Astrocyte (in vitro differentiated cells and primary cell): ENCODE measurements at places on chromosomes 5 and 9. TPM values are rescaled to one million over a fixed set of nuclear protein-coding genes. Genes with fewer than 3 reads are reported as not detected.

- H3K36me3 ChIP-seq = no peaks in the 10 kb centered on the region
- DNase-seq = no peak
- no peaks in the 10 kb centered on the region for H3K27me3 ChIP-seq
- H3K27ac ChIP-seq = no peak overlapping the region
Observed at GRCh38 chr9:6818292-6818922, 60.6 kb downstream of the KDM4C start.

GRCh38 chr5:89584339-89584956 lies 701.5 kb upstream of the MEF2C start:
- H3K4me1 ChIP-seq = no peaks in the 10 kb centered on the region
- H3K27me3 ChIP-seq = no peaks in the 10 kb centered on the region
- no peak overlapping the region for H3K27ac ChIP-seq
- peak; percentile 87 for DNase-seq

DNA sequence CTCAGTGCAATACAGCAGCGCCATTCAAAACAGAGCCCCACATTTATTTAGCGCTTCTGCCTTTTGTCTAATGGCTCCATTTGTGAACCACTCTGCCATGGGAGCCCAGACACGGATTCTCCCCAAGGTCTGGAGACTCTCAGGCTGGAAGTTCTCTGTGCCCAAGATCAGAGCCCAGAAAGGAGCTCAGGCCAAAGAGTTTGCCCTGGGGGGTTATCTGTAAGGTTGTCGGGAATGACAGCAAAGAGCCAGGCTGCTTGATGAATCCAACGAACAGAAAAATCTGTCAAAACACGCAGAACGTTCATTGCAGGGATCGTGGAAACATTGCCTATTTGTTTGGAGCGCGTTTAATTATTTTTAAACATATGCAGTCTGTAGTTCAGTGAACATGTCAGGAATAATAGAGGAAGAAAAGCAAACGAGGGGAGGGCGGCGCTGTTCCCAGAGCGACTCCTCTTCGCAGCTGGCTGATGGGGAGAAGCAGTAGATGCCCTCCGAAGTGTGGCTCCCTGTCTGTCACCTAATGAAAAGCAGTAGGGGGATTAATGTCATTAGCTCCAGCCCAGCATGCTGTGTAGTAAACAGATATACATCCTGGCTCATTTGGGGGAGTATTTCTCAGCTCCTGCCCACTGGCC lies 464.9 kb upstream of the MPDZ start:
- DNase-seq = no peak
- H3K27me3 ChIP-seq = no peaks in the 10 kb centered on the region
- no peak overlapping the region for H3K4me3 ChIP-seq
- no peak overlapping the region for H3K27ac ChIP-seq
- H3K36me3 ChIP-seq = no peaks in the 10 kb centered on the region

GRCh38 chr5:14342306-14342705 lies 199.2 kb downstream of the TRIO start:
- H3K27ac ChIP-seq = no peak overlapping the region
- H3K4me1 ChIP-seq = peaks cover 26% of the 10 kb centered on the region
- no peaks in the 10 kb centered on the region for H3K27me3 ChIP-seq
- peaks cover 60% of the 10 kb centered on the region for H3K36me3 ChIP-seq
- no peak for DNase-seq
- H3K4me3 ChIP-seq = no peak overlapping the region

Gene EMB
- total RNA-seq = 19.8 and 25.7 TPM in 2 replicates

Gene CRB2
- 2.4 and 2.5 TPM in 2 replicates for total RNA-seq

Gene MLANA
- total RNA-seq = not detected in 2 replicates

Gene PLK2
- 260 and 368 TPM in 2 replicates for total RNA-seq

Gene BARHL1
- total RNA-seq = not detected in 2 replicates

Gene PCDHGB5
- total RNA-seq = 1.1 and 2.1 TPM in 2 replicates

Gene CPLANE1
- 21.4 and 21.8 TPM in 2 replicates for total RNA-seq

Gene RETREG1
- total RNA-seq = 0.98 and 1.5 TPM in 2 replicates

Gene ANKDD1B
- total RNA-seq = 0.41 and 0.59 TPM in 2 replicates

DNA sequence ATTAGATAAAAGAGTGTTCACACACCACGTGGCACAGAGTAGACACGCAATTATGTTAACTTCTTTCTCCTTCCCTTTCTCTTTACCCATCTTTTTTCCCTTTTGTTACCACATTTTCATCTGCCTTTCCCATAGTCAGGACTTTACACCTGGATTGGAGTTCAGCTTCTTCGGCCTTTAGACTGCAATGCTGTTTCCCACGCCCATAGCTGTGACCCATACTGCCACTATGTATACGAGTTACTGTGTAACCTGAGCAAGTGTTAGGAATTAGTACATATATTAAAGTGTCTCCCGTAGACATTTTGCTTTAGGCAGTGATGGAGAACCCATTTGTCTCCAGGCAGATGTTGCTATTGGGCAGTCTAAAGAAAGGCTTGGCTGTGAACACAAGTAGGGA lies 143.6 kb upstream of the SLC28A3 start:
- H3K4me3 ChIP-seq = no peak overlapping the region
- H3K36me3 ChIP-seq = no peaks in the 10 kb centered on the region
- H3K27me3 ChIP-seq = no peaks in the 10 kb centered on the region
- H3K4me1 ChIP-seq = no peaks in the 10 kb centered on the region
- no peak overlapping the region for H3K27ac ChIP-seq

GRCh38 chr5:96651948-96652753 lies 10.0 kb upstream of the CAST start:
- H3K36me3 ChIP-seq = no peaks in the 10 kb centered on the region
- H3K4me1 ChIP-seq = peaks cover 29% of the 10 kb centered on the region
- H3K4me3 ChIP-seq = no peak overlapping the region
- H3K27ac ChIP-seq = no peak overlapping the region

GRCh38 chr9:92948038-92948534 lies 763 bp downstream of the FGD3 start:
- H3K27me3 ChIP-seq = peaks cover 13% of the 10 kb centered on the region
- H3K36me3 ChIP-seq = no peaks in the 10 kb centered on the region
- H3K4me3 ChIP-seq = no peak overlapping the region
- no peak overlapping the region for H3K27ac ChIP-seq

Gene ZNF169
- total RNA-seq = 3.7 and 4.1 TPM in 2 replicates

DNA sequence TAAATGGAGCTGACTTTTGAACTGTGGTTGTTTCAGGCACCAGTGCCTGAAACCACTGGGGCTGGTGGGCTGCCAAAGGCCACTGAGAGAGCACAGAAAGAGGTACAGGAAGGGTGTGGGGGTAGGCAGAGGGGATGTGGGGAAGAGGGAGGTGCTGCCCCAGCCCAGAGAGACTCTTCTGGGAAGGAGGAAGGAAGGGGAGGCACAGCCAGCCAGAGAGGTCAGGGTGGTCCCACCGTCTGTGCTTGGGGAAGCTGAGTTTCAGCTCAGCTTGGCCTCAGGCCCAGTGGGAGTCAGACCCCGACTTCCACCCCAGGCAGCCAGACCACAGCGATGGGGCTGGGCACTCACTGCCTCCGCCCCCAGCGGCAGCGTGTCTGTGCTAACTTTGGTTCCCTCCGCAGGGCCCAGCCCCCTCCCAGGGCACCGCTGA lies 8.6 kb upstream of the PHYKPL start:
- no peak overlapping the region for H3K27ac ChIP-seq
- no peaks in the 10 kb centered on the region for H3K36me3 ChIP-seq
- H3K4me1 ChIP-seq = no peaks in the 10 kb centered on the region
- no peaks in the 10 kb centered on the region for H3K27me3 ChIP-seq
- no peak for DNase-seq
- no peak overlapping the region for H3K4me3 ChIP-seq

Gene CENPH
- 4.9 and 5.0 TPM in 2 replicates for total RNA-seq

GRCh38 chr5:134490255-134490924 lies 35.1 kb upstream of the JADE2 start:
- no peaks in the 10 kb centered on the region for H3K4me1 ChIP-seq
- H3K4me3 ChIP-seq = no peak overlapping the region
- H3K27me3 ChIP-seq = peaks cover 8% of the 10 kb centered on the region
- no peak overlapping the region for H3K27ac ChIP-seq
- DNase-seq = no peak

Gene ZDHHC11B
- total RNA-seq = 0.23 and 0.29 TPM in 2 replicates

- no peaks in the 10 kb centered on the region for H3K36me3 ChIP-seq
- no peak overlapping the region for H3K27ac ChIP-seq
- peaks cover 3% of the 10 kb centered on the region for H3K27me3 ChIP-seq
- no peaks in the 10 kb centered on the region for H3K4me1 ChIP-seq
- DNase-seq = no peak
Observed at GRCh38 chr5:122195802-122196394, 66.6 kb downstream of the ZNF474 start.

Gene GABRA6
- total RNA-seq = not detected in 2 replicates

DNA sequence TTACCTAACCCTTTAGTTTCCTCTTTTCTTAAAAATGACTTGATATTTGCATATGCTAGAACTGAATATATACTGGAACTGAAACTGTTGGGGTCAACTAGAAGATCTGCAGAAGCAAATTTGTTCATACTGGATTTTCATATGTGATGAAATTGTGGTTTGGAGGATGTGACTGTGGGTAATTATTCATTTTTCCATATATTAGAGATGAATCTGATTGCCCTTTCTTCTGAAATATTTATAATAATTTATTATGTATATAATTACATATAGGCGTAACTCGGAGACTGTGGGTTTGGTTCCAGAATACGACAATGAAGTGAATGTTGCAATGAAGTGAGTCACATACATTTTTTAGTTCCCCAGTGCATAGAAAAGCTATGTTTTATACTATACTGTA lies 149.1 kb downstream of the ATP10B start:
- no peak for DNase-seq
- H3K4me3 ChIP-seq = no peak overlapping the region
- H3K4me1 ChIP-seq = no peaks in the 10 kb centered on the region

DNA sequence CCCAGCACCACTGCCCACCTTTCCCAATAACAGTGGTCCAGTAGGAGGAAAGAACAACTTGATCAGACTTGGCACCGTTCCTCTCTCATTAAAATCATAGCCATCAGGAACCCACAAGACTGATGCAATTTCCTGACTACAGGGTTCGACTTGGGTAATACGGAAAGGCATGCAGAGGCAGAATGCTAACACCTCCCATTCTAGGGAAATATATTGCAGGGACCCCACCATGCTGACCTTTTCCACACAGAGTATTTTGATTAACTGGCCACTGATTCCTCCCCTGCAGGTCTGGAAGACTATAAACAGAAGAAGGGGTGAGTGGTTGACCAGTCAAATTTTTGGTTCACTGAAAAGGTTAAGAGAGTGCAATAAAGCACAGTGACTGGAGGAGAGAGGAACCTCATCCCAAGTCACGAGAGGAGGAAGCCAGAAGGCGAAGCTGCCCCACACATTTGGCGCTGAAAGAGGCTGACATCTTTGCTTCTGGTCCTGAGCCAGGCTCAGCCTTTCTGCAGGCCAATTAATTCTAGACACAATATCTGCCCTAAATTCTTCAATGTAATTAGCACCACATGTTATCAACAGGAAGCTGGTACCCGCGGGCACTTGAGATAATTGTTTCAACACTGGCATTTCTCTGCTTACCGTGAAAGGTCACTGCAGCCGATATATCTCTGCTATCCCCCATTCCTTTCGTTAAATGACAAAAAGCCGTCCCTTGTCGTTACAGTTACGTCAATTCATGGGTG lies 64.7 kb upstream of the SPOCK1 start:
- H3K27me3 ChIP-seq = no peaks in the 10 kb centered on the region
- DNase-seq = peak; percentile 97
- peak overlapping the region; percentile 34 for H3K27ac ChIP-seq
- H3K36me3 ChIP-seq = no peaks in the 10 kb centered on the region
- H3K4me1 ChIP-seq = peaks cover 49% of the 10 kb centered on the region

- peaks cover 19% of the 10 kb centered on the region for H3K36me3 ChIP-seq
- H3K27ac ChIP-seq = no peak overlapping the region
- no peak overlapping the region for H3K4me3 ChIP-seq
- no peak for DNase-seq
- H3K27me3 ChIP-seq = no peaks in the 10 kb centered on the region
- H3K4me1 ChIP-seq = no peaks in the 10 kb centered on the region
Observed at GRCh38 chr9:111917201-111917600, 20.6 kb downstream of the UGCG start.

Gene DAB2IP
- 41.4 and 41.7 TPM in 2 replicates for total RNA-seq

DNA sequence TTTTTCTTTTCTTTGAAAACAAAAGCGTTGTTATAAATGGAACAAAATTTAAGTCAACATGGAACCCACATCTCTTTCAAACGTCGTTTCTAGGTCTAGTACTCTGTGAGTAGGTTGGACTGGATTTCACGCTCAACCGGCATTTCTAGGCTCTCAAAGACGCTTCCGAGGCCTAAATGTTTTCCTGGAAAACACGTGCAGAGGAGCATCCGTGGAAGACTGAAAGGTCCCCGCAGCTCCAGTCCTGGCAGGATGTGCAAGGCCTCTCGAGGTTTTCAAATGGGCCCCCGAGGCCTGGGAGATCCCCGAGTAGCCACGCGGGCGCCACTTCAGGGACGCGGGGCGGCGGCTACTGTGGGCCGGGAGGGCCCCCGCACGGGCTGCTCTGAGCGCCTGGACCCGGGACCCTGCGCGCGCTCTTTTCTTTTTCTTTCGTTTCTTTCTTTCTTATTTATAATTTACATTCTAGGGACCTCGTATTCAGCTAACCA lies 4.2 kb upstream of the IRX2 start:
- peak overlapping the region; percentile 38 for H3K27ac ChIP-seq
- DNase-seq = no peak
- H3K4me1 ChIP-seq = peaks cover 15% of the 10 kb centered on the region
- peak overlapping the region; percentile 65 for H3K4me3 ChIP-seq
- H3K36me3 ChIP-seq = no peaks in the 10 kb centered on the region
- peaks cover 7% of the 10 kb centered on the region for H3K27me3 ChIP-seq

Gene TAL2
- total RNA-seq = not detected in 2 replicates

GRCh38 chr9:133566382-133566781 lies 31.9 kb downstream of the ADAMTSL2 start:
- no peak for DNase-seq
- no peak overlapping the region for H3K27ac ChIP-seq
- peaks cover 4% of the 10 kb centered on the region for H3K4me1 ChIP-seq
- no peak overlapping the region for H3K4me3 ChIP-seq

Gene FGF1
- total RNA-seq = 42.2 and 70.9 TPM in 2 replicates

Gene SMIM33
- not detected in 2 replicates for total RNA-seq

Gene IL9
- not detected in 2 replicates for total RNA-seq

Gene PCDHAC2
- 6.9 and 7.7 TPM in 2 replicates for total RNA-seq

DNA sequence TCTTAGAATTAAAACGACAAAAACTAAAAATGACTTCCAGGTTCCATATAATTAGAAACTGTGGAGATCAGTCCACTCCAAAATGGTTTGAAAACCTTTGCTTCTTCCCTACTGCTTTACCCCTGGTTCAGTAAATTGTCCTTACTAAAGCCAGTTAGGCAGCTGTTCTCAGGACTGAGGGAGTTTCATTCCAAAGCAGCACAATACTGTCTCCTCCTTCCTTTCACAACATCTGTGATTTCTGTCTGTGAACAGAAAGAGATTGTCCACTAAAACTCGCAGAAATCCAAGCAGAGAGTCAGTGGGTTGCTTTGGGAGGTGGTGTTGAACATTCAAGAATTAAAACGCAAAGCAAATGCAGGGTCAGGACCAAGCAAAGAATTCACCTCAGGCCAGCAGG lies 740.8 kb upstream of the ZNF608 start:
- H3K27me3 ChIP-seq = no peaks in the 10 kb centered on the region
- no peak for DNase-seq
- H3K36me3 ChIP-seq = no peaks in the 10 kb centered on the region
